ENCODE measurements at places on chromosomes 6 and 20. TPM values are rescaled to one million over a fixed set of nuclear protein-coding genes. Genes with fewer than 3 reads are reported as not detected.

PNPLA1 gene
- not detected for total RNA-seq

DDX43 gene
- 0.31 TPM for total RNA-seq

CDH26 gene
- total RNA-seq: 2.2 TPM

CST5 gene
- not detected for total RNA-seq

ATF6B gene
- 31.6 TPM for total RNA-seq

PI16 gene
- not detected for total RNA-seq

DEF6 gene
- 1.6 TPM for total RNA-seq

RPS6KA2 gene
- 47.9 TPM for total RNA-seq

RAB22A gene
- total RNA-seq: 31.3 TPM

SLC22A23 gene
- 96.7 TPM for total RNA-seq

SMLR1 gene
- total RNA-seq: not detected

SYCP2 gene
- 5.3 TPM for total RNA-seq

BPIFB3 gene
- total RNA-seq: not detected

MRAP2 gene
- 4.1 TPM for total RNA-seq

SERAC1 gene
- total RNA-seq: 23.2 TPM

EMILIN3 gene
- total RNA-seq: 3.1 TPM

GABRR1 gene
- total RNA-seq: not detected

SDC4 gene
- total RNA-seq: 0.94 TPM

LRRN4 gene
- total RNA-seq: not detected

WFDC12 gene
- not detected for total RNA-seq

ZMYND8 gene
- 69.2 TPM for total RNA-seq

CTAGE9 gene
- total RNA-seq: not detected

HLA-G gene
- total RNA-seq: not detected

LY6G6C gene
- total RNA-seq: not detected
